ENCODE measurements at places on chromosomes 7 and 10. TPM values are rescaled to one million over a fixed set of nuclear protein-coding genes. Genes with fewer than 3 reads are reported as not detected.

GRCh38 chr10:67098461-67098860 is 172.6 kb downstream of the LRRTM3 start:
- no peaks in the 10 kb centered on the region for H3K4me1 ChIP-seq
- no peaks in the 10 kb centered on the region for H3K27me3 ChIP-seq
- DNase-seq: no peak
- no peak overlapping the region for H3K27ac ChIP-seq
- H3K36me3 ChIP-seq: no peaks in the 10 kb centered on the region

The PVRIG gene
- total RNA-seq: not detected

GRCh38 chr7:66043681-66044497 is 31.7 kb upstream of the ASL start:
- DNase-seq: peak; percentile 81
- H3K4me3 ChIP-seq: peak overlapping the region; percentile 54
- peak overlapping the region; percentile 68 for H3K27ac ChIP-seq

GRCh38 chr7:156993021-156993924 is 17.2 kb downstream of the MNX1 start:
- no peak for DNase-seq
- H3K27ac ChIP-seq: no peak overlapping the region

The MYL10 gene
- total RNA-seq: not detected

The UTF1 gene
- not detected for total RNA-seq

The OR2A12 gene
- total RNA-seq: not detected

DNA sequence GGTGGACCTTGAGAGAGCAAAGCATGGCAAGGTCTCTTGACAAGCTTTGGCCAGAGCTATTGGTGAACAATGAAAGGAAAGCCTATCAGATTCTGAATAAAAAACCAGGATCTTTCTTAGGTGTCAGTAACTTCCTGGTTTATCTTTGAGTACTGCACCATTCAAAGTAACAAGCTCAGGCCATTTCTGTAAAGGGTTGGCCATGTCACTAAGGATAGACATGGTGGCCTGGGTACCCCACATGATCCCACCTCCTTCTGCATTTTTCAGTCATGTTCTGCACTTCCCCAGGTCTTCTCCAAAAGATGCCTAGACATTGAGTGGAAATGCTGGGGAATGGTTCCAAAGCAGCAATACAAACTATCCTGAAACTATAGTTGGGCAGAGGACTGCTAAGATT is 242.0 kb downstream of the ARHGAP12 start:
- H3K36me3 ChIP-seq: no peaks in the 10 kb centered on the region
- DNase-seq: no peak
- H3K4me3 ChIP-seq: no peak overlapping the region
- no peaks in the 10 kb centered on the region for H3K27me3 ChIP-seq
- H3K4me1 ChIP-seq: no peaks in the 10 kb centered on the region
- H3K27ac ChIP-seq: no peak overlapping the region

DNA sequence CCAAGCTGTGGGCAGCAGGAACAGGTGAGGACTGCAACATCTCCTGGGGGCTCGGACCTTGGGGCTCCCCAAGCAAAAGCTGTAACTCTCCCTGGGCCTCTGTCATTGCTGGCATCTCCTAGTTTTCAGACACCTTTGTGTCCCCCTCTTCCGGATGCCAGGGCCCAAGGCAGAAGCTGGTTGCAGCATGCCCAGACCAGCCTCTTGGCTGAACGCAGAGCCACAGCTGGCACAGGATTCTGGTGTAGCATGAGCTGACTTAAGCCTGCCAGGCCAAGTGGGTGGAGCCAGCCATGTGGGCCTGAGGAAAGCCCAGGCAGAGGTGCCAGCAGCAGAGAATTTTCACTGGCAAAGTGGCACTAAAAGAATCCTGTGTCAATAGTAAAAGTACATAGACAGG is 43.5 kb downstream of the ZWINT start:
- no peak overlapping the region for H3K4me3 ChIP-seq
- H3K27me3 ChIP-seq: no peaks in the 10 kb centered on the region
- DNase-seq: no peak

DNA sequence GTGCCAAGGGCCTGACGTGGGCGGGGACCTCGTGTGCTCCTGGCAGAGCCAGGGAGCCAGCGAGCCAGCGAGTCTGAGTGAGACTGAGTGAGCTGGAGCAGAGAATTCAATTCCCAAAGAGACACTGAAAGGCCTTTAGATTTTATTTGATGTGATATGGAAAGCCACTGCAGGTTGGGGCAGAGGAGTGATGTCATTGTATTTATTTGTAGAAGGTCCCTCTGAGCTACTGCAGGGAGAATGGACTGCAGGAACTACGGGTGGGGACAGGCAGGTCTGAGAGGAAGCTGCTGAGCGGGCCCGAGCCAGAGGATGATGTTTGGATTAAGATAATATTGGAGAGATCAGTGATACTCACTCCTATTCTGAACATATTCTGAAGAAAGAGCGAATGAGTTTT is 445.8 kb upstream of the ANKRD30A start:
- no peaks in the 10 kb centered on the region for H3K27me3 ChIP-seq
- DNase-seq: no peak
- H3K4me3 ChIP-seq: no peak overlapping the region
- H3K36me3 ChIP-seq: no peaks in the 10 kb centered on the region
- no peak overlapping the region for H3K27ac ChIP-seq
- no peaks in the 10 kb centered on the region for H3K4me1 ChIP-seq

DNA sequence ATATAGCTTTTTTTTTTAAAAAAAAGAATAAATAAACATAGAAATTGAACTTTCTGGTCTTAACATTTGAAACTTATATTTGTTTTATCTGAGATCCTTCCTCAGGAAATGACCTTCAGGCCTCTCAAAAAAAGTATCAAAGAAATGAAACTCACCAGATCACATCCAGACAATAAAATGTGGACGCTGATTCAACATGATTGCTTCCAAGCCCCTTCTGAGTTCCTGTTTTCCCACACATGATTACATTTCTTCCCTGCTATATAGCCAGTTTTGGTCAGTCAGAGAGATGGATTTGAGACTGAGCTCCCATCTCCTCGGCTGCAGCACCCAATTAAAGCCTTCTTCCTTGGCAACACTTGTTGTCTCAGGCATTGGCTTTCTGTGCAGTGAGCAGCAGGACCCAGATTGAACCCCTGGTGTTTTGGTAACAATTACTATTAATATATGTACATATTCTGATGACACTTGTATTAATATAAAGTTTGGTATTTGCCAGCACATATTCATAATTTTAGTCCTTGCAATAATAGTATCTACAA is 21.8 kb upstream of the SVIL start:
- H3K4me3 ChIP-seq: no peak overlapping the region
- no peak for DNase-seq
- no peak overlapping the region for H3K27ac ChIP-seq

The PNLIPRP2 gene
- total RNA-seq: not detected

- peak; percentile 87 for DNase-seq
- peak within 1 kb of the TSS; percentile 53 for H3K27ac ChIP-seq
- H3K27me3 ChIP-seq: no peaks in the 10 kb centered on the region
- H3K4me3 ChIP-seq: peak within 1 kb of the TSS; percentile 17
- H3K4me1 ChIP-seq: peaks cover 15% of the 10 kb centered on the region
Measured at GRCh38 chr7:1555813-1556543, at the start of gene TMEM184A. TMEM184A (minus strand) TSS chr7:1556205; CDS start chr7:1555484, 721 bp downstream.

- H3K27me3 ChIP-seq: no peaks in the 10 kb centered on the region
- no peak overlapping the region for H3K4me3 ChIP-seq
- H3K27ac ChIP-seq: no peak overlapping the region
- H3K36me3 ChIP-seq: no peaks in the 10 kb centered on the region
Measured at GRCh38 chr10:77391605-77392235, 245.9 kb downstream of the KCNMA1 start.

DNA sequence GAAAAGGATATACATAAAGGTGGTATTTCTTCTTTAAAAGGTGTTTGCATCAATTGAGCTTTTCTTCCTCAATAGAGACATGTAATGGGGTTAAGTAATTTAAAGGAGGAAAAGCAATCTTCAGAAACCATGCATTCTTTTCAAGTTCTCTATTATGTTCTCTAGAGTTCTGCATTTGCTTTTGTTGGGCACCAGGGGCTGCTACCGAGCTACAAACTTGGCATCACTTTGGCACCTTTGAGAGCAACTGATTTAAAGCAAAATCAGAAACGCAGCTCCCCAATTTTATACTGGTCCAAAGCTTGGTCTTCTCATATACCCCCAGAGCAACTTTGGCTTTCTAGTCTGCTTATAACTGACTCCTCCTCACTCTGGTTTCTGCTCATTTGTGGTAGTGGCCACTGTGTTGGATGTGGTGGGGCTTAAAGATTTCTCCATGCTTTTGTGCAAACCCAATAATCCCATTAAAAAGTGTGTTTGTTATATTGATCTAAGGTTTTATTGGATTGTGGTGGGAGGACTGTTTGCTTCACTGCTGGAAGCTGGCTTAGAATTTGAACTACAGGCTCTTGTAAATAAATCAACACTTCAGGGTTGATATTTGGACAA is 712.1 kb downstream of the PHTF2 start:
- H3K4me1 ChIP-seq: no peaks in the 10 kb centered on the region
- DNase-seq: no peak
- no peak overlapping the region for H3K4me3 ChIP-seq
- H3K27ac ChIP-seq: no peak overlapping the region
- H3K36me3 ChIP-seq: no peaks in the 10 kb centered on the region

GRCh38 chr7:79406371-79406770 is 47.1 kb downstream of the MAGI2 start:
- no peaks in the 10 kb centered on the region for H3K4me1 ChIP-seq
- H3K27me3 ChIP-seq: no peaks in the 10 kb centered on the region
- no peak overlapping the region for H3K4me3 ChIP-seq
- no peaks in the 10 kb centered on the region for H3K36me3 ChIP-seq
- H3K27ac ChIP-seq: no peak overlapping the region

GRCh38 chr10:128003521-128003920 is 96.6 kb downstream of the PTPRE start:
- H3K27ac ChIP-seq: no peak overlapping the region
- no peak for DNase-seq
- H3K36me3 ChIP-seq: no peaks in the 10 kb centered on the region
- no peaks in the 10 kb centered on the region for H3K27me3 ChIP-seq
- H3K4me1 ChIP-seq: peaks cover 46% of the 10 kb centered on the region
- no peak overlapping the region for H3K4me3 ChIP-seq

GRCh38 chr7:71182438-71182935 is 50.5 kb downstream of the GALNT17 start:
- no peaks in the 10 kb centered on the region for H3K27me3 ChIP-seq
- no peak overlapping the region for H3K4me3 ChIP-seq
- H3K36me3 ChIP-seq: no peaks in the 10 kb centered on the region
- no peaks in the 10 kb centered on the region for H3K4me1 ChIP-seq

GRCh38 chr10:3452683-3453361 is 280.2 kb upstream of the PITRM1 start:
- peaks cover 28% of the 10 kb centered on the region for H3K4me1 ChIP-seq
- H3K36me3 ChIP-seq: no peaks in the 10 kb centered on the region
- no peak for DNase-seq
- H3K4me3 ChIP-seq: no peak overlapping the region
- H3K27ac ChIP-seq: peak overlapping the region; percentile 74

GRCh38 chr10:125756196-125756595 is 19.4 kb downstream of the MMP21 start:
- no peak for DNase-seq
- no peak overlapping the region for H3K4me3 ChIP-seq
- no peaks in the 10 kb centered on the region for H3K4me1 ChIP-seq
- H3K36me3 ChIP-seq: peaks cover 88% of the 10 kb centered on the region
- no peaks in the 10 kb centered on the region for H3K27me3 ChIP-seq
- no peak overlapping the region for H3K27ac ChIP-seq

The TLX1 gene
- total RNA-seq: not detected

DNA sequence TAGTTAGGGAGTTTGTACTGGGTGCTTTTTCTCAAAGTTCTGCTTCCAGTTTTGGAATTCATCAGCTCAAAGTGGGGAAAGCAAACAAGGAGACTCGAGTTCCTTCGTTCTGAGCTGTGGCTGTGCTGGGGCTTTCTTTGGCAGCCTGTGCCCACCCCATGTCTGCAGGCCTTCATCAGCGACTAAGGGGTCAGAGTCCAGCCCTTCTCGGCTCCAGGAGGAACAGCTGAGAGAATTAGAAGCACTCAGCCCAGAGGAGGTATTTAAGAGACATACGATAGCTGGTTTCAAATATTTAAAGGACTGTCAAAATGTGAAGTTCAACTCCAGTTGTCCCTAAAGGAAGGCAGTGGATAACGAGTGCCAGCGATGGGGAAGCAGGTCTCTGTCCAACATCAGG is 41.3 kb downstream of the SH3PXD2A start:
- peaks cover 17% of the 10 kb centered on the region for H3K4me1 ChIP-seq
- no peak overlapping the region for H3K27ac ChIP-seq
- H3K36me3 ChIP-seq: no peaks in the 10 kb centered on the region

The C10orf95 gene
- total RNA-seq: 5.7 TPM

GRCh38 chr7:143416565-143417149 is 8.0 kb upstream of the EPHA1 start:
- H3K27ac ChIP-seq: no peak overlapping the region
- H3K36me3 ChIP-seq: no peaks in the 10 kb centered on the region
- H3K4me1 ChIP-seq: peaks cover 8% of the 10 kb centered on the region
- no peaks in the 10 kb centered on the region for H3K27me3 ChIP-seq
- no peak for DNase-seq

GRCh38 chr10:102718220-102718619 is 3.8 kb downstream of the SFXN2 start:
- H3K27me3 ChIP-seq: no peaks in the 10 kb centered on the region
- H3K36me3 ChIP-seq: no peaks in the 10 kb centered on the region
- DNase-seq: no peak
- H3K4me3 ChIP-seq: no peak overlapping the region
- peaks cover 7% of the 10 kb centered on the region for H3K4me1 ChIP-seq

GRCh38 chr7:135414850-135415439 is 95.0 kb downstream of the CNOT4 start:
- H3K27ac ChIP-seq: no peak overlapping the region
- H3K36me3 ChIP-seq: peaks cover 21% of the 10 kb centered on the region
- H3K4me1 ChIP-seq: no peaks in the 10 kb centered on the region

GRCh38 chr7:77631820-77632219 is 64.4 kb upstream of the RSBN1L start:
- H3K4me1 ChIP-seq: no peaks in the 10 kb centered on the region
- H3K4me3 ChIP-seq: no peak overlapping the region

DNA sequence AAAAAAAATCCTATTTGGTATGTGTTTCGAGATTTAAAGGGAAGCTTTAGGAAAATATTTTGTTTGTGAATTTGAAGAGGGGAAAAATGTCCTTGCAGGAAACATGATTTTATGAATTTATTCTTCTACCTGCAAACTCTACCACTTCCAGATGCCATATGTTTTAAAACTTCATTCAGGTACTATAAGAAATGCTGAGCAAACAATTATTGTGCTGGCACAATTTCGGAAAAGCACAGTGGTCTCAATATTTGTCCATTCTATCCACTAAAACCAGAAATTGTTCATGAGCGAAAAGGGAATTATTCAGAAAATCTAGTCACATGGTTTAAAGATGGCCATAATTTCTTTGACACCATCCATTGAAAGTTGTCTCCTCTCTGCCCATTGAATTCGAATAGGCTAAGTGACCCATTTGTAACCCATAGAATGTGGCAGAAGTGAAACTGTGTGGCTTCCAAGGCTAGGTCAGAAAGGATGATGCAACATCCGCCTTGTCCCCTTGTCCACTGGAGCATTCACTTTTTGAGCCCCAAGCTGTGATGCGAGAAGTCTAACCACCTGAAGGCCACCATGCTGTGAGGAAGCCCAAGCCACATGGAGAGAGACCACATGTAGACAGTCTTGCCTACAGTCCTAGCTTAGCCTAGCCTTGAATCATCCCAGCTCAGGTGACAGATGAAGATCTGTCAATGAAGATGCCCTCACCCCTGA is 189.8 kb upstream of the PRKCQ start:
- no peak overlapping the region for H3K27ac ChIP-seq
- no peaks in the 10 kb centered on the region for H3K36me3 ChIP-seq
- H3K27me3 ChIP-seq: no peaks in the 10 kb centered on the region
- no peak for DNase-seq
- H3K4me1 ChIP-seq: no peaks in the 10 kb centered on the region

The CYP3A7 gene
- 0.21 TPM for total RNA-seq
